ENCODE measurements at places on chromosomes 1 and 21.

- DNase-seq, result no peak
Observed at GRCh38 chr1:93587354-93587753, 94.3 kb downstream of the BCAR3 start.

DNA sequence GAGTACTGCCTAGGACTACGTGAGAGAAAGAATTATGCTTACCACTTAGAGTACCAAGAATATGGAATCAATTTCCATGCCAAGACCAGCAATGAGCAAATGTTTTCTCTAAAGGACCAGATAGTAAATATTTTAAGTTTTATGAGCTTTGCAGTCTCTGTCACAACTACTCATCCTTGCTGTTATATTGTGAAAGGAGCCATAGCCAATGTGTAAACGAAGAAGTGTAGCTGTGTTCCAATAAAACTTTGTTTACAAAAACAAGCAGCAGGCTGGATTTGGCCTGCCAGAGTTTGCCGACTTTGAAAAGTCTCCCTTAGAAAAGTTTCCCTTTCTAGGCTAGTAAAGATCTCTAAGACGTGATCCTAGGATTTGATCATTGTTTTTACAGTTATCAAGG, 128.8 kb downstream of the PDE4B start:
- no peak for DNase-seq

DNA sequence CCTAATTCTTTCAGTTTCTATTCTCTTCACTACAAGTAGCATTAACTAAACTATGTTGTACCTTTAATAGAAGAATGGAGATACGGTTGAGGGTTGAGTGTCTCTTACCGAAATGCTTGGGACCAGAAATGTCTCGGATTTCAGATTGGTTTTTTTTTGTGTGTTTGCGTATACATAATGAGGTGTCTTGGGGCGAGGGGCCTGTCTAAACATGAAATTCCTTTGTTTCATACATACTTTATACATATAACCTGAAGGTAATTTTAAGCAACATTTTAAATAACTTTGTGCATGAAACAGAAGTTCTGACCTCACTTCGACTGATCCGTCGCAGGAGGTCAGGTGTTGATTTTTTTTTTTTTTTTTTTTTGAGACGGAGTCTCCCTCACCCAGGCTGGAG, 36.3 kb upstream of the MYOCOS start:
- DNase-seq, result no peak

GRCh38 chr1:65940126-65940525, 147.4 kb downstream of the PDE4B start:
- DNase-seq, result no peak

DNA sequence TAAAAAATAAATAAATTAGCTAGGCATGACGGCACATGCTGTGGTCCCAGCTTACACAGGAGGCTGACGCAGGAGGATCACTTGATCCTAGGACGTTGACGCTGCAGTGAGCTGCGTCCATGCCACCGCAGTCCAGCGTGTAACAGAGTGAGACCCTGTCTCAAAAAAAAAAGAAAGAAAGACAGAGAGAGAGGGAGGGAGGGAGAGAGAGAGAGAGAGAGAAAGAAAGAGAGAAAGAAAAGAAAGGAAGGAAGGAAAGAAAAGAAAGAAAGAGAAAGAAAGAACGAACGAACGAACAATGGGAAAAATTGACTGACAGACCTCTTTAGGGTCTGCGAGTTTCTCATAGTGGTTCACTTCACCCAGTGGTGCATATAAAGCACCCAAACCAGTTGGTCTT, 97.8 kb upstream of the BMP8A start:
- DNase-seq, result no peak

- no peak for DNase-seq
Observed at GRCh38 chr1:230573658-230574057, 68.6 kb upstream of the COG2 start.

DNA sequence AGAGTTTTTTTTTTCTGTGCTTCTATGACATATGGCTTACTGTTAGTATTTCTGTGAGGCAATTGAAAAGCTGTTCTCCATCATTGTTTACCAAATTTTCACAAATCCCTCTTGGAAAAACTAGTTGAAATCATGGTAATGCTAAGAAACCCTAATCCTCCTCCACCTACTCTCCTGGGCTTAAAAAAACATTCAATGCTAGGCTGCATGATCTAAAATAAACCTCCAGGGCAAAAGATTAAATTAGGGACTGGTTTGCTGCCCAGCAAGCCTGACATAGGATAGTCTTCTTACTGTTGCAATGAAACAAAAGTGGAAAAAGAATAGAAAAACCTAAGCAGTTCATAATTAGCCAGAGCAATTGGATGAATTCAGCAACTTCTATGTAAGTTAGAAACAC, 16.1 kb downstream of the C1orf52 start:
- DNase-seq, result no peak

GRCh38 chr1:239763850-239764249, 327.8 kb upstream of the FMN2 start:
- no peak for DNase-seq

DNA sequence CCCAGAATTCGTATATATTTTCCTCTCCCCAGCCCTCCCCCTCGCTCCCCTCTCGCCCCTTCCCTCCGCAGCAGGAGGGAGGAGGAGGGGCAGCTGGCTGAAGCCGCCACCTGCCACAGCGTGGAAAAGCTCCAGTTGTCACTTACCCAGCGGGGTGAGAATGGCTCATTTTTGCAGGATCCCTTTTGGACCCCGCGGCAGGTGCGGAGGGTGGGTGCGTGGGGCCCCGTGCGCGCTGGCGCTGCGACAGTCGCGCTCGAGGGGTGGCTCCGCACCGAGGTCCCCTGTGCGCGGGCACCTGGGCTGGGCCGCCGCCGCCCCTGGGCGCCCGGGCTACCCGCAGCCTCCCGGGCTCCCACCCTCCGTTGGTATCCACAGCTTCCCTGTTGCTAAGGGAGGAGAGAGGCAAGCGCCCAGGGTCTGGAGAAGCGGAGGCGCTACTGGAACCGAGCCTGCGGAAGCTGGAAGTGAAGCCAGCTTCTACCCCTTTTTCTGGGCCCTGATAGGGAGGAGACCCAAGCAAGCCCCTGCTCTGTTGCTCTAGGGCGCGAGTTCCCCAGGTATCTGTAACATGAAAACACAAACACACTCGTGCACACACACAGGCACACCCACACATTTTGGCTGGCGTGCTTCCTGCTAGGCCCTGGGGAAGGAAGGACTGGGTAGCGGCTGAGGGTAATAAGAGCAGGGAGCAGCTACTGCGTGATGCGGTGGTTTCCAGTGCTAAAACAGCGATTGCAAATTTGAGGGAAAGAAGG, at the start of gene ERICH3:
Gene ERICH3, minus strand, starts transcription at position 442 of the 761 bp plus-strand sequence. Its CDS starts 273 bp downstream, at position 169.
- no peak for DNase-seq

DNA sequence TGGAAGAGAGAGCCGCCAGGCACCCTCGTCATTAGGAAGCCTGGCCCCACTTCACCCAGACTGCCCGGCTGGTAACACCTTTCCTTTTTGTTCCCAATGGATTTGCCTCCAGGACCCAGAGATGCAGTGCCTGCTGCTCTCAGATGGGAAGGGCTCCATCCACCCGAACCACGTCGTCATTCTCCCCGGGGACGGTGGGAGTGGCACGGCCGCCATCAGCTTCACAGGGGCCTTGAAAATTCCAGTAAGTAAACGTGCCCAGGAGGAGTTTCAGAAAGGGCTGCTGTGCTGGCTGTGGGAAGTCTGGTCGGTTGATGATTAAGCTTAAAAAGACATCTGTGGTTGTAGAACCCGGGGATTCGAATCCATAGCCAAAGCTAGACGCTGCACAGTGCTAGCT, 45.2 kb downstream of the SLC37A1 start:
- DNase-seq, result peak; percentile 6

DNA sequence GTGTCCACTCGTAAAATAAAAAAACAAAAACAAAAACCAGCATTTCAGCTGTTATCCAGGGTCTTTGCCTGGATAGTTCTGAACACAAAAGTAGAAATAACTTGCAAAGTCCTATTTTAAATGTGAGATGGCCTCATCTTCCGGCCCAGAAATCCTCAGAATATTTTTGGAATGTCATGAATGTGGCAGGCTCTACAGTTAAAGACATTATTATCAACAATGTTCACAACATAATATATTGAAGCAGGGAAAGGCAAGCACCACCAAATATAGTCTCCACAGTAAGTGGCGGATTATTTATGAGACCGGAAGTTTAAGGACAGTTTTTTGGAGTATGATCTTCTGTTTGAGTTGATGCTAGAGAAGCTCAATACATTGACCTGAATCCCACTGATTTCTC, 1.2 kb upstream of the C1orf198 start:
- peak; percentile 91 for DNase-seq

- no peak for DNase-seq
Observed at GRCh38 chr1:70887936-70888335, 159.7 kb downstream of the PTGER3 start.

- DNase-seq, result peak; percentile 78
Observed at GRCh38 chr1:98322966-98323365, 338.6 kb upstream of the SNX7 start.

DNA sequence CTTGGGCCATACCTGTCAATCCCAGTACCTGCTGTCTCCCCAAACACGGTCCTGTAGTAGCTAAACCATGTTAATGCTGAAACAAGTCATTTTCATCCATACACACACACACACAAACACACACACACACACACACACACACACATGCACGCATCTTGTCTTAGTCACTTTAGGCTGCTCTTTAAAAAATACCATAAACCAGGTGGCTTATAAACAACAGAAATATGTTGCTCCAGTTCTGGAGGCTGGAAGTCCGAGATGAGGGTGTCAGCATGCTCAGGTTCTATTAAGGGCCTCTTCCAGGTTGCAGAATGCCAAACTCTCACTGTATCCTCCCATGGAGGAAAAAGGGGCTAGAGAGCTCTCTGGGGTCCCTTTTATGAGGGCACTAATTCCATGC, 129.9 kb downstream of the NTPCR start:
- DNase-seq, result no peak

DNA sequence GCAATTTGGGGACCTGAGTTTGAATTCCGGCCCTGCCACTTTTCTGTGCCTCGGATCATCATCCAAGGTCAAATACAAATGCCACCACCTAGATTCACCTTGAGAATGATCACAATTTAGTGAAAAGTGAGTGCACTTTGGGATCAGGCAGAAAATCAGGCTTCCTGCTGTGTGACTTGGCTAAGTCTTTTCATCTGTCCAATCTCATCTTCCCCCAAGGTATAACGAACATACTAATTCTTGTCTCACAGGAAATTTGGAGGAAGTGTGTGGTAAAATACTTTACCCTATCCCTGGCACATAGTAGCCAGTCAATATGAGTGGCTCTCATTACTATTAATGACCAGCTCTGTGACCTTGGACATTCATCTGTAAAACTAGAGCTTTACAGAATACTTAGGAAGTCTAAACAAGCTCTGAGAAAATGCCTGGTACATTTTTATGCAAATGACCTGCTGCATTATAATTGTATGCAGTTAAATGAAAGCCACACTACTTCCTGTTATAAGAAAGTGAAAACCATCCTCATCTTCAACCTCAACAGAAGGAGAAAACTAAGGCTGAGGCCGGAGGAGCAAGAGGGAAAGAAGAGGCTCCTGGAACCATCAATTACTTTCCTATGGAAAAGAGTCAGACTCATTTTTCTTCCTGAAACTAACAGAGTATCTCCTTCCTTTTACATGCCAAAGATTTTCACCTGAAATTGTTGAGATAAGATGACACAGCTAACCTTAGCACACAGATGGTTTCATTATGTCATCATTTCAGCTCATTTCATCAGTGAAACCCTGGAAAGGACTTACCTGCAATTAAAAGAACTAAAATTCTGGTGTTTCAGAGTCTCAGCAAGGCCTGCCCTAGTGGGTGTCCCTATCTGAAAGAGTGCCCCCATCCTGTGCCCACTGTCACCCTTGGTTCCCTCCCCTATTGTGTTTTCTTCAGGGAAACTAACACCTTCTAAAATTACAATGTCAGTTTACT, 32.6 kb upstream of the RGS8 start:
- no peak for DNase-seq

DNA sequence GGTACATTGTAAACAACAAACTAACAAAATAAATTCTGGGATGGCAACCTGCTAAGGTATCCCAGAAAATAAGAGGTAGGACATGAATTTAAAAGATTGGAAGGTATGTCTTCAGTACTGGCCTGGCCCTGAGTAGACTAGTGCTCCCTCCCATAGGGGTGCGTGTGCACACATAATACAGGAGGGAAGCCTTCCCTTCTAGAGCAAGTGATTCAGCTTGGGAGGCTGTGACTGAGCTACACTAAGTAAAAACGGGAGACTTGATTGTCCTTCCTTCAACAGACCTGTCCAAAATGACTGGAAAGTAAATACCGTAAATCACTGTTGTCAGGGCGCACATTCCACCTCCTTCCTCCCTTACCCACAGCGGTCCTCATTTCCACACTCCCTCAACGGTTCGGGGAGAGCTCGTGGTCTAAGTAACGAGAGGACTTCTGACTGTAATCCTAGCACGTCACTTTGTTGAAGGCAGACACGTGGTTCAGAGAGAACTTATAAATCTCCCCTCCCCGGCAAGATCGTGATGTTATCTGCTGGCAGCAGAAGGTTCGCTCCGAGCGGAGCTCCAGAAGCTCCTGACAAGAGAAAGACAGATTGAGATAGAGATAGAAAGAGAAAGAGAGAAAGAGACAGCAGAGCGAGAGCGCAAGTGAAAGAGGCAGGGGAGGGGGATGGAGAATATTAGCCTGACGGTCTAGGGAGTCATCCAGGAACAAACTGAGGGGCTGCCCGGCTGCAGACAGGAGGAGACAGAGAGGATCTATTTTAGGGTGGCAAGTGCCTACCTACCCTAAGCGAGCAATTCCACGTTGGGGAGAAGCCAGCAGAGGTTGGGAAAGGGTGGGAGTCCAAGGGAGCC, at the start of gene TGFB2:
Gene TGFB2, plus strand, starts transcription at position 523 of the 859 bp plus-strand sequence. CDS start 1,366 bp downstream, outside the sequence.
- DNase-seq, result peak; percentile 85

- DNase-seq, result peak; percentile 67
Observed at GRCh38 chr1:106222403-106222802, 834.1 kb upstream of the PRMT6 start.

DNA sequence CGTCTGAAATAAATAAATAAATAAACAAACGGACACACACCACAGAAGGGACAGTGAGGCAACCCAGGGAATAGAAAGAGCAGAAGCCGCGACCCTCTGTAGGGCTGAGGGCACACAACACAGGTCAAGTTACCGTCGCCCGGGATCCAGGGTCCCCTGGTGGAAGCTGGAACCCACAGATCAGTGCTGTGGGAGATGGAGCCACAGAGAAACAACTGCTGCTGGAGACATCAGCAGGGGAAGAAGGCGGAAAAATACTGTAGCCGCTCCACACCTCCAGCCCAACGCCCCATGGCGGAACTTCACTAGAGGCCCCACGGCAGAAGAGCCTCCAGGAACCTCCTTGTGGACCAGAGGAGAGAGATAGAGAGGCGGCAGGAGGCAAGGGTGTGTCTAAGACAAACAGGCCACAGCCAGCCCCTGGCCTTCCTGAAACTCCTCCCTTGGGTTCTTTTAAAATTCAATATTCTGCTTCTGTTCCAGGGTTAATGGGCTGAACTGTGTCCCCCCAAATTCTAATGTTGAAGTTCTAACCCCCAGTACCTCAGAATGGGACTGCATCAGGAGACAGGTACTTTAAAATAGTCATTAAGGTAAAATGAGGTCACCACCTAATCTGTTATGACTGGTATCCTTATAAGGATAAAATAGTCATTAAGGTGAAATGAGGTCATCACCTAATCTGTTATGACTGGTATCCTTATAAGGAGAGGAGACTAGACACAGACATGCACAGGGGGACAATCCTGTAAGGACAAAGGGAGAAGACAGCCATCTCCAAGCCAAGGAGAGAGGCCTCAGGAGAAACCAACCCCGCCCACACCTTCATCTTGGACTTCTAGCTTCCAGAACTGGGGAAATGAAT, 7.7 kb upstream of the HLCS start:
- DNase-seq, result no peak

- no peak for DNase-seq
Observed at GRCh38 chr21:20258542-20258941, 739.7 kb upstream of the NCAM2 start.
